ENCODE measurements at places on chromosomes 1 and 21. TPM values are rescaled to one million over a fixed set of nuclear protein-coding genes. Genes with fewer than 3 reads are reported as not detected.

DNA sequence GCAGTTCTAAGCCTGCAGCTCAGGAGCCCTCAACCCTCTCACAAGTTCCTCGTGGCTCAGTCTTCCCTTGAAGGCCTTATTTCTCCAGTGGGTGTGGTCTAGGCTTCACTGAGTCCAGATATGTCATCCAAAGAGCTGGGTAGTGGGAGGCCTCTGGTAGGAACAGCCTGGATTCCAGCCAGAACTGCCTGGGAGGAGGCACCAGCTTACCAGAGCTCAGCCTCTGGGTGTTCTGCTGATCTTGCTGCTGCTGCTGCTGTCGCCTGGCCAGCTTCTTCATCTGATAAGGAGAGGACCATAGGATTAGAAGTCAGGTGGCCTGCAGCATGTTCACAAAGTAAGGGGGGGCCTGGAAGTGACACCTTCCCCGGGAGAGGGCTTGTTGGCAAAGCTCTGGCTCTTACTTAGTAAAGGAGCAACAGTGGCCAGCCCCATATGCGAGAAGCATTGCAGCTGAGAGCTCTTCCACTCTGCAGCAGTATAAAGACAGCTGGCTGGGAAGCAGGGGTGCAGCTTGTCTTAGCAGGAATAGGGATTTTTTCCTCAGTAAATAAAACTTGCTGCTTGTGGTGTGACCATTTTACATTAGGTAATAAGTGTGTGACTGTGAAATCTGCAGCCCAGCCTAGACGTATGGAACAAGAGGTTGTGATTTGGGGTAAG, 148.5 kb downstream of the LMX1A start:
- H3K27me3 ChIP-seq = no peaks in the 10 kb centered on the region
- H3K4me1 ChIP-seq = no peaks in the 10 kb centered on the region

GRCh38 chr1:40665335-40666171, at the start of gene RIMS3:
Gene RIMS3, minus strand, starts transcription at chr1:40665682. Its CDS starts 23,757 bp downstream, at chr1:40641925.
- H3K4me3 ChIP-seq = peak within 1 kb of the TSS; percentile 65
- H3K4me1 ChIP-seq = no peaks in the 10 kb centered on the region
- no peak within 1 kb of the TSS for H3K27ac ChIP-seq
- no peaks in the 10 kb centered on the region for H3K36me3 ChIP-seq
- no peaks in the 10 kb centered on the region for H3K27me3 ChIP-seq

GRCh38 chr1:167666416-167666815, 36.4 kb downstream of the RCSD1 start:
- no peaks in the 10 kb centered on the region for H3K4me1 ChIP-seq
- H3K27me3 ChIP-seq = no peaks in the 10 kb centered on the region
- H3K4me3 ChIP-seq = no peak overlapping the region
- no peaks in the 10 kb centered on the region for H3K36me3 ChIP-seq
- no peak for DNase-seq
- H3K27ac ChIP-seq = no peak overlapping the region

- no peak overlapping the region for H3K4me3 ChIP-seq
- DNase-seq = no peak
- H3K27me3 ChIP-seq = no peaks in the 10 kb centered on the region
- H3K27ac ChIP-seq = no peak overlapping the region
- peaks cover 57% of the 10 kb centered on the region for H3K4me1 ChIP-seq
Observed at GRCh38 chr1:235275223-235275622, 52.8 kb downstream of the ARID4B start.

- no peaks in the 10 kb centered on the region for H3K36me3 ChIP-seq
- H3K4me1 ChIP-seq = no peaks in the 10 kb centered on the region
- no peak overlapping the region for H3K4me3 ChIP-seq
- H3K27me3 ChIP-seq = no peaks in the 10 kb centered on the region
Observed at GRCh38 chr1:68347415-68347814, 102.3 kb downstream of the RPE65 start.

DNA sequence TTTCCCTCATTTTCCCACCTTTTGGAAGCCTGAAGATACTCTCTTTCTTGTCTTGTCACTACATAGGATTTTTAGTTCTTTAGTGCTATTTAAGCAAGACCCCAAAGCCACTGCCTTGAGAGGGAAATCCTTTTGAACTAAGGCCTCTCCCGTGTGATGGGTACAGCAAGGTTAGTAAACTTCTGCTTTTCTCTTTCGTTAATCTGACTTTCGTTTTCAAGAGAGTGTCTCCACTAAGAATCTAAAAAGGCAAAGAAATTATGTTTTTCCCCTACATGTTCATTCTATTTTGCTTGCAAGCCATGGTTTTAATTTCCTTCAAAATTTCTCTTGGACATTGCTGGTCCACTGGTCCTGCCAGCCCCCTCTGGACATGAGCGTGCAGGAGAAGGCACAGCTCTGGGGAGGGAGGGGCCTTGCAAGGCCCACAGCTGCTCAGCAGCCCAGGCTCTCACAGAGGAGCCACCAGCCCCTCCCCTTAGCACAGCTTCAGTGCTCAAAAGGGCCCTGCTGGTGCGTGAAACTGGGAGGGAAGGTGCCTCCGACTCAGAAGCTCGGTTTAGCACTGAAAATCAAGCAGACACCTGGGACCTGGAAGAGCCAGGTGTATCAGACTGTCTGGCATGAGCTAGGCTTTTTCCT, 210.9 kb upstream of the GALNT2 start:
- no peaks in the 10 kb centered on the region for H3K27me3 ChIP-seq
- H3K4me3 ChIP-seq = peak overlapping the region; percentile 5
- no peak overlapping the region for H3K27ac ChIP-seq

DNA sequence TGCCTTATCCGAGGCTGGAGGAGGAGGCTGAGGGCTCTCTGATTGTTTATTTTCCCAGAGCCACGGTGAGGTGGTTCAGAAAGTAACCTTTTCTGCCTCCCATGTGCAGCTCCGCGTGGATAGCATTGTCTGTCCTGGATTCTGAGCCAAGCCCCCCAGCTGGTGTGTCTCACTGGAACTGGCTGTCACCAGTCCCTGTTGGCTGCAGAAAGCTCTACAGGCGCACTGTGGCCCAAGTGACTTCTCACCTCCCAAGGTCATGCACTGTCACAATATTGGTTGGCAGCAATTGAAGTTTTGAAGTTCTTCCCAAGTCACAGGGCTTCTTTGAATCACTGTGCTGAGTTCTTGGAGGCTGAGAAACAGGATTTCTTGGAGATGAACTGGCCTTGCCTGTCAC, 8.2 kb downstream of the BMP8A start:
- DNase-seq = no peak
- H3K4me3 ChIP-seq = no peak overlapping the region
- no peak overlapping the region for H3K27ac ChIP-seq
- no peaks in the 10 kb centered on the region for H3K27me3 ChIP-seq
- no peaks in the 10 kb centered on the region for H3K4me1 ChIP-seq

DNA sequence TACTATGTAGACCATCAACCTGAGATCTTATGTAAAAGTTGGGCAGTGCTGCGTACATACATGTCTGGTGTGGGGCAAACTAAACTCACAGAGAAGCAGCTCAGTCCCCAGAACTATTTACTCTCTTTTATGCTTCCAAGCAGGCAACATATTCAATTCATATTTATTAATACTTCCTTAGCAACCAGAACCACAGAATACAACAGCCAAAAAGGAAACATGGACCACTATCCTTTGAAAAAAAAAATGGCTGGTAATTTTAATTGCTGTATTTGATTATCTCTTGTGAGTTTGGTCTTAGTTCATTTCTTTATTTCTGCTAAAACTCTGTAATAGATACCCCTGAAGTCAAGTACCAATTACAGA, 1.5 kb upstream of the PPP1R15B start:
- no peak overlapping the region for H3K27ac ChIP-seq
- no peak overlapping the region for H3K4me3 ChIP-seq

DNA sequence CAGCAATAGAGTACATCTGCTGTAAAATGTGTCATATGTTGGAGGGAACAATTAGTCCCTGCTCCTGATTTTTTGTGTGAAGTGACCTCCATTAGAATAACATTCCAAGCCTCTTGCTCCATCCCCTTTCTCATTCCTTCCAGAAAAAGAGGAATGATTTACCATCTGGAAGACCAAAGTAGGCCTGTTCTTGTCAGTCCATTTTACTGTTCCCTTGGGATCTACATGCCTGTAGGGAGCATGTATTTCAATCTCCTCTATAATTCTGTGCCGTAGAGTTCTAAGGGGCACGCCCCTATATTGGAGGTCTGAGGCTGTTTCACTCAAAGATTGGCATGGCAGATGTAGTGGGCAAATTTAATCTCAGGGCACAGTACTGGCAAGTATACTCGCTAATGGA, 48.8 kb upstream of the MAN1A2 start:
- no peak overlapping the region for H3K27ac ChIP-seq
- H3K4me1 ChIP-seq = no peaks in the 10 kb centered on the region
- H3K27me3 ChIP-seq = no peaks in the 10 kb centered on the region
- H3K4me3 ChIP-seq = no peak overlapping the region
- no peaks in the 10 kb centered on the region for H3K36me3 ChIP-seq

- no peak overlapping the region for H3K27ac ChIP-seq
- no peaks in the 10 kb centered on the region for H3K36me3 ChIP-seq
- no peaks in the 10 kb centered on the region for H3K27me3 ChIP-seq
- no peak overlapping the region for H3K4me3 ChIP-seq
Observed at GRCh38 chr1:215104283-215104682, 21.7 kb downstream of the KCNK2 start.

DNA sequence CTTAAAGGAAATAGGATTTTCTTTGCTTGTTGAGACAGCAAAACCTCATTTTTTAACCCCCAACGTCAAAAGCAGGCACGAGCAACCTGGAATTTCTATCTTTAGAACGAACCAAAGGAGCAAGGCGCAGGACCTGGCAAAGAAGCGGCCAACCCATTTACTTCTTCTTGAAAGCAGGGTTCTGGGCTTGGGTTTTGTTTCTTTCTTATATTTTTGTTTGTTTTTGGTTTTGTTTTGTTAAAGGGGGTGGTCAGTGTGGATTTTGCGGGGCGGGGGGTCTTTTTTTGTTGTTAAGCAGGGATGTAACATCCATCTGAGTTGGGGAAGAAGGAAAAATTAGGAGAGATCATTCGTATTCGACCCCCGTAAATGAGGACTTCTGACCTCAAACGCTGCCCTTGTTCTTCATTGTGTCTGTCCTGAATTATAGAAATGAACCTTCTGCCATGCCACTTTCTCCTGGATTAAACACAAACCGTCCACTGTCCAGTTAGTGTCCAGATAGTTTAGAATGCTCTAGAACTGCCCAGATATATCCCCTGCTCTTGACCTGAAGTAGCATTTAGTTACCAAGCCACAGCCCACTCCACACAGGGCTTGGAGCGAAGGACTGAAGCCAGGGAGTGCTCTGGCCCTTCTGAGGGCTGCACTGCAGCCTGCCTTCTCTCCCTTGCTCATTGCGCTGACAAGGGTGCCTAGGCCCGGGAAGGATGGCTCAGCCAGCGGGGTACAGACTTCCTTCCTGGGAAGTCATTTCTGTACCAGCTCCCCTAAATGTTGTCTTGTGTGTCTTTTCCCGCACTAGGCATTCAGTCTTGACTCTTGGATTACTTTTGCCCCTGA, 909 bp upstream of the APP start:
- H3K4me1 ChIP-seq = peaks cover 22% of the 10 kb centered on the region
- DNase-seq = no peak
- H3K27ac ChIP-seq = peak overlapping the region; percentile 81
- H3K4me3 ChIP-seq = peak overlapping the region; percentile 94
- no peaks in the 10 kb centered on the region for H3K36me3 ChIP-seq

- H3K27me3 ChIP-seq = no peaks in the 10 kb centered on the region
- no peak overlapping the region for H3K27ac ChIP-seq
- no peaks in the 10 kb centered on the region for H3K36me3 ChIP-seq
- no peak for DNase-seq
Observed at GRCh38 chr1:70809069-70809468, 238.5 kb downstream of the PTGER3 start.

The HSD11B1 gene
- 0.51 TPM for total RNA-seq

The PKLR gene
- not detected for total RNA-seq

Data from pancreas (tissue), 10 donors.